ENCODE measurements at places on chromosomes 2 and 18.

GRCh38 chr2:109148991-109149645 lies 20.1 kb downstream of the SH3RF3 start:
- DNase-seq = no peak

DNA sequence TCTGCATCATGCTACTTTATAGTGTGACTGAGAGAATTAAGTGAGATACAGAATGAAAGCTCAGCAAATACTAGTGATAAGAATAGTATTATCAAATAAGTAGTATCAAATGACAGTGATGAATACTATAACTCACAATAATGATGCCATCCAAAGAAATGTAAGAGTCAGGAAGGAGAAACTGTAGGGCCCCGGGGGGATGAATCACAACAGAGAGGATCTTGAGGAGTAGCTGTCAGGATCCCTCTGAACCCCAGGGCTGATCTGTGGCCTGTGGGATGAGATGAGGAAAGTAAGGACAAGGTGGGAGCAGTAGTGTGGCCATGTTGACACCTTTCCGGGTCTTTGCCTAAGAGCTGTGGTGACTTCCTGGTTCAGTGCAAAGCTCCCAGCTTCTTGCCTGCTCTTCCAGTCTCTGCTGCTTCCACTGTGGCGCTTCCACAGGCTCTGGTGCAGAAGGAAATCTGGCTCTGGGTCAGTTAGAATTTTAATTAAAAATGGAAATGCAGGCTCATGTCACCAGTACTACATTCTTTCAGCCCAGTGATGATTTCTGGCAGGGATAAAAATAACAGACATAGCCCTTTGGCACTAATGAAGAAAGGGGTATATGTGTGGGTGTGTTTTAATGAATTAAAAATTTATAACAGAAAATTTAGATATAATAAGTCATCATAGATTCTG lies 166.9 kb downstream of the MYO3B start:
- DNase-seq = no peak

DNA sequence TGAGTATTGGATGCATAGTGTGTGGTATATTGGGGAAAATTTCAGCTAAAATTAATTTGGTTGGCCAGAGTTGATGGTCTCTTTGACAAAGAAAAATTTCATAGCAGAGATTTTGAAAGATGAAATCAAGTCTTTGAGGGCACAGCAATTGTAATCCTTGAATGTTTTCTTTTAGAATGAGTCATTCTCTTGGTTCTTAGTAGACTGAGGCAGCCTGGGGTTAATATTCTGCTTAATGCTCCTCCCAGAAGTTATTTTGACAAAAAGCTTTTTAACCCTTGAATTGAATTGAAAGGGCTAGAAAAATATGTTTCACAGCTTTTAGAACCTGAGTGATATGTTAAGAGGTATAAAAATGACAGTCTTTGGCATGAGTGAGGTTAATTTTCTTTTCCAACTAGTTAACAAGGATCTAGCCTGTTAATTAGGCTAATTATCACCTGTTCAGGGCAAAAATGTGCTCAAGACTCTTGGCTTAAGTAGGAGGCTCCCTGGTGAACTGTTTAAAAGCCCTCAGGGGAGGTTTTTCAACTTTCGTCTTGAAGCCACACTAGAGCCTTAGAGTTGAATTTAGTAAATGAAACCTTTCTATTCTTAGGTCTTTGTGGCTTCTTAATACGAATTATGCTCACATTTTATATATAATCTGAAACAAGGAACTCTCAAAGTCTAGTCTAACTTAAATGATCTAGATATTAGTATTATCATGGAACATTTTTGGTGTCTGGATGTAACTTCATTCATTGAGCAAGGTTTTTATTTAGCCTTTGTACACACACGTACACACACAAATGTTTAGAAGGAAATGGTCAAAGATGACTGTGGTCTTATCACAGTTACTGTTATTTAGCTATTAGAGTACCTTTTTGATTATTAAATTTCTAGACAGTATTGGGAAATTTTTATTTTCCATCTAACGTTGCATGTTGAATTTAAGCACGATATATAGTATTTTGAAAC lies 272.5 kb downstream of the ZNF407 start:
- DNase-seq = no peak

GRCh38 chr2:147863835-147864234 lies 19.0 kb downstream of the ACVR2A start:
- no peak for DNase-seq

GRCh38 chr18:70840649-70841048 lies 551.8 kb downstream of the SOCS6 start:
- DNase-seq = no peak

DNA sequence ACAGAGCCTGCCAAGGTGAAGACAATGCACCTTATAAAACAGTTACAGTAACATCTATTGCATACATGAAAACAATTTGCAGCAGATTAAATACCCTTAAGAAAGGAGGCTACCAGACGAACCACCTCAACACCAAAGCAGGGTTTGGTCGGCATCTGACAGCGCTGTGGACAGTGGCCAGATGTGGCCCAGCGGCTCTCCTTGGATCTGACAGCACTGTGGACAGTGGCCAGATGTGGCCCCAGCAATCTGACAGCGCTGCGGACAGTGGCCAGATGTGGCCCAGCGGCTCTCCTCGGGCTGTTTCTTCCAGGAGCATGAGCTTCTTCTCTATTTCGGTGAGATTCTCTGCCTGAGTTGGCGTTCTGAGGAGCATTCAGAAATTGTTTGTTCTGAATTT lies 211.6 kb downstream of the ANKRD30B start:
- no peak for DNase-seq

- DNase-seq = no peak
Measured at GRCh38 chr2:191143791-191144190, 7.0 kb downstream of the STAT4 start.

DNA sequence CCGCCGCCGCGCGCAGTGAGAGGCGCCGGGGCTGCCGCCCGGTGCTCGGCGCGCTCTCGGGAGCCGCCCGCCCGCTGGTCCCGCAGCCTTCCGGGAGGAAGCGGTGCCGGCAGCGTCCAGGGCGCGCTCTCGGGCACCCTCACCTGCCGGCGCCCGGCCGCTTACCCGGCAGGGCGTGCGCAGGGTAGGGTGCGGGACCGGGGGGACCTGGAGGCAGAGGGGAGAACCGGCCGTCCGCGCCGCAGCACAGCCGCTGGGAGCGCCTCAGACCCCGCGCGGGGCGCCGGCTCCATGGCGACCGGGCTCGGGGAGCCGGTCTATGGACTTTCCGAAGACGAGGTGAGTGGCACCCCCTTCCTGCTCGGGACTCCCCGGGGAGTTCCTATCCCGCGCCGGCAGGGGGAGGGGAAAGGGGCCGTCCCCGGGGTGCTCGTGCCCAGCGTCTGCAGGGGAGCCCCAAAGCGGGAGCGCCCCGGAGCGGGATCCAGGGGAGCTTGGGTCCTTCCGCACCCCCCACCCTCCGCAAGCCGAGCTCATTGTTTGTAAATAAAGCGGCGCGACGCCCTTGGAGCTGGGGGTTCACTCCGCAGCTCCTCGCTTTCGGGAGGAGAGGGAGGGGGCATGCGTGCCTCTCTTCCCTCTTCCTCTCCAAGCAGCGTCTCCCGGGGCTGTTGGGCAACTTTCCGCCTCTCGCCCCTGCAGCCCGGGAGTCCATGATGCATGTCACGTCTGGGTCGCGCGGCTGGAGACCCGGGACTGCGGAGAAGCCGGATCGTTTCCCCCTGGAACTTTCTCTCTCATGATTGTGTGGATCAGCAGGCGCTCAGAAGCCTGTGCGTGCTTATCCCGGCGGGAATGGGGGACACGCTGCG lies 580 bp downstream of the NEDD4L start:
- peak; percentile 27 for DNase-seq

DNA sequence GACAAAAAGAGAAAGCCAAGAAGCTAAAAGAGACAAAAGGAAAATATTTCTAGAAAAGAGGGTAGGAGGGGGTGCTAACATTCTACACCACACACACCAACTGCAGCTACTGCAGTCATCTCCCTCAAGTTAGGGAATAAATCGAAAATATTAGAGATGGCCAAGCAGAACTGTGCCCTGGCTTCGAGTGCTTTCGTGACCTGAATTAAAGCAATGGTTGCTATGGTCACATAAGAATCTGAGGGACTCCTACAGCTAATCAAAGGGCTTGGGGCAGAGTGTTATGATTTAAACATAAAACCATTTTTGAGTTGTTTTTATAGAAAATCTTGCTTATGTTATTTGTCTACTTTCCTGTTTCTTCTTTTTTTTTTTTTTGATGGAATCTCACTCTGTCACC lies 159.6 kb upstream of the HNRNPA3 start:
- DNase-seq = no peak

DNA sequence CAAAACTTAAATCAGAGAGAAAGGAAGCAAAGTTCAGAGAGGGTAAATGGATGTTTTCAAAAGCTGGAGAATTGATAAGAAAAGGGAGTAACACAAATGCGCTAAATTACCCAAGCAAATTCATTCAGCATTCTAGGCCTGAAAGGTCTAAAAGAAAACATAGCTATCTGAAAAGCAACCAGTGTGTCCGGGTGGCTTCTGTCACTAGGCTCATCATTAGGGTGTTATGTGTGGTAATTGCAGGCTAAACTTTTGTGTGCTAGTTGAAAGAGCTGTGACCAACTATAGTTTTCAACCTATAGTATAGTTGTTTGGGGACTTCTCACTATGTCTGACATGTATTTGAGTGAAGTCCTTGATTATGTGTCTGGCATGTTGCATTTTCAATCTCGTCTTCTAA lies 839.6 kb upstream of the ZEB2 start:
- no peak for DNase-seq

DNA sequence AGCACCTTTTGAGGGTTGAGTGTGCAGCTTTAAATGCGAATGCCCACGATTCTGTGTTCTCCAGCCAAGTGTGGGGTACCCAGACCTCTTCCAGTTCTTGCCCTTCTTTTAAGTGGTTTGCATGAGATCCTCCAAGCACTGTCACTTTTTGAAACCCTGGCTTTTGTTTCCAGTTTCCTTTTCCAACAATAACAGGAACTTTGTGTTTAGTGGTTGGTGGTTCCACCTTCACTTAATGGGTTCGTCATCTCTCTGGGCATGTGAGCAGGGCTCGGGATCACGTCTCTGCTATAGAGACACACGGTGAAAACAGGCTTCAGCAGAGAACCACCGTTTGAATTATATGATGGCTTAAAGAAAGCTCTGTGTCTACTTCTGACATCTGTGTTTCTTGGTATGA lies 197.6 kb downstream of the LDLRAD4 start:
- DNase-seq = no peak

DNA sequence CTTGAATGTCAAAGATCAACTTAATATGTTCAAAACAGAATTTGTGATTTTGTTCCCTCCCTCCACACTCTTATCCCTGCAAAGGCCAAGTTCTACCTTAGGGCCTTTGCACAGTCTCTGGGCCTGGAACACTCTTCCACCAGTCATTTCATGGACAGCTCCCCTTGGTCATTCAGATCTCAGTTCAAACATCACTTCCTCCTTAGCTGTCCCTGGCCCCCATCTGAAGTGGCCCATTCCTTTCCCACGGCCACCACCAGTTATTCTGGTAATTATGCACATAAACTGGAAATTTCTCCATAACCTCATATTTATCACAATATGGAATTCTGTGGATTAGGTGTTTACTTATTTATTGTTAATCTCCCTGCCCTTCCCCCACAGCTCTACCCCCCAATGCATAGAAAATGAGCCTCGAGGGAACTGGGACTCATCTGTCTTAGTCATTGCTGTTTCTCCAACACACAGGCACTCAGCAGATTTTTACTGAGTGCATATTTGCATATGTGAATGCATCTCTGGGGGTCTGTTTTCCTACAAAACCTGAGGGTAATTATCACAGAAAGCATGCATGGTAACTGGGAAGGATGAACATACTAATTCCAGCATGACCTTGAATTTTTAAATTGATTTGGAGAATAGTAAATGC lies 35.5 kb upstream of the SPTBN1 start:
- no peak for DNase-seq

DNA sequence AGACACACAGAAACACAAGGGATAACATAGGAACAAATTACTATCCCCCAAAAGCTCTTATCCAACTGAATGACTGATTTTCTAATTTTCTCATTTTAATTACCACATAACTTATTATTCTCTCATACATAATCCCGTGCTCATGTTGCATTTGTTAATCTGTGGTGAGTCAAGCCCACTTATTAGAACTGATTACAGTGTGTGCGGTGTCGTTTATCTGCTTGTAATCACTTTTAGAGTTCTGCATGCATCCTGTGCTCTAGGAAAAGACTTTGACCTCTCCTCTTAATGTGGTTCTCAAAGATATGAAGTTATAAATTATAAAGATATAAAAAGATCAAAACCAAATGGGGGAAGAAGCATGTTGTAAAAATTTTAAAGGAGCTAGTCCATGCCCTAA lies 29.7 kb downstream of the CNDP1 start:
- no peak for DNase-seq

DNA sequence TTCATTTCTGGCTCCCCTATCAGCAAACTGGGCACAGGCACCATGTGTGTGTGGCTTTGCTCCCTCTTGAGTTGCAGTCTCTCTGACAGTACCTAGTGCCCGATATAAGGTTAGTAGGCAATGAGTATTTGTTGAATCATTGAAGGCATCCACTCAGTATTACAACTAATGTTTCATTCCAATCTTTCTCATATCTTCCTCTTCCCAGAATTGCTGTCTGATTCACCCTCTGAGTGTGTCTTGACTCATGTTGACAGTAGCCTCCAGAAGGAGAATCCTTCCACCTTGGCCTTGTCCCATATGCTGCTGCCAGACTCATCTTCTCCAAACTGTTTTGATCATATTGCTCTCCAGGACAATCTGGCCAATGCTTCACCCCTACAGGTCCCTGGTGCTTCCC lies 202.5 kb downstream of the LRRTM1 start:
- no peak for DNase-seq

DNA sequence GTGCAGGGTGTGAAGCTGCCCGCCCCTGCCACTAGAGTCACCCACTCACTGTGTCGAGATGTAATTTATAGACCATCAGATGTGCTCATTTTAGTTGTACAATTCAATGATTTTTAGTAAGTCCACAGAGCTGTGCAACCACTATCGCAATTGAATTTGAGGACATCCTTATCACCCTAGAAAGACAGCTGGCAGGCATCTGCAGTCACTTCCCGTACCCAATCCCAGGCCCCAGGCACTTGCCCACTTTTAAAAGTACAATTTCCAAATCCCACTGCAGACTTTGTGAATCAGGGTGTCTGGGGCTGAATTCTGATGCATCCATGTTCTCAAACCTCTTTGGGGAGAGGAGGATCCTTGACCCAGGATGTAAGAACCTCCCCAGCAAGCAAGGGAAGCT lies 521.3 kb upstream of the SALL3 start:
- DNase-seq = no peak
